Activated CD4-positive, alpha-beta memory T cell treated with anti-CD3 and anti-CD28 coated beads for 36 hours (primary cell): ENCODE measurements at places on chromosomes 3 and 15. TPM values are rescaled to one million over a fixed set of nuclear protein-coding genes. Genes with fewer than 3 reads are reported as not detected.

Gene SYNPR
- total RNA-seq, result not detected

Gene DVL3
- total RNA-seq, result 28.5 TPM

Gene MESP1
- total RNA-seq, result 6.7 TPM

Gene SLC28A2
- not detected for total RNA-seq

Gene METTL6
- total RNA-seq, result 17.8 TPM

Gene FEZF2
- not detected for total RNA-seq

Gene ZNF860
- total RNA-seq, result 0.19 TPM

Gene IL17RE
- total RNA-seq, result 1.9 TPM

Gene CA12
- 0.10 TPM for total RNA-seq

Gene CCDC13
- not detected for total RNA-seq
